SW 1271 (cell line): ENCODE measurements at places on chromosomes 13 and 19.

GRCh38 chr19:7918615-7919421 lies 1.3 kb upstream of the SNAPC2 start:
- DNase-seq: no peak

GRCh38 chr19:48398375-48399235 lies 5.1 kb downstream of the GRIN2D start:
- peak; percentile 71 for DNase-seq

DNA sequence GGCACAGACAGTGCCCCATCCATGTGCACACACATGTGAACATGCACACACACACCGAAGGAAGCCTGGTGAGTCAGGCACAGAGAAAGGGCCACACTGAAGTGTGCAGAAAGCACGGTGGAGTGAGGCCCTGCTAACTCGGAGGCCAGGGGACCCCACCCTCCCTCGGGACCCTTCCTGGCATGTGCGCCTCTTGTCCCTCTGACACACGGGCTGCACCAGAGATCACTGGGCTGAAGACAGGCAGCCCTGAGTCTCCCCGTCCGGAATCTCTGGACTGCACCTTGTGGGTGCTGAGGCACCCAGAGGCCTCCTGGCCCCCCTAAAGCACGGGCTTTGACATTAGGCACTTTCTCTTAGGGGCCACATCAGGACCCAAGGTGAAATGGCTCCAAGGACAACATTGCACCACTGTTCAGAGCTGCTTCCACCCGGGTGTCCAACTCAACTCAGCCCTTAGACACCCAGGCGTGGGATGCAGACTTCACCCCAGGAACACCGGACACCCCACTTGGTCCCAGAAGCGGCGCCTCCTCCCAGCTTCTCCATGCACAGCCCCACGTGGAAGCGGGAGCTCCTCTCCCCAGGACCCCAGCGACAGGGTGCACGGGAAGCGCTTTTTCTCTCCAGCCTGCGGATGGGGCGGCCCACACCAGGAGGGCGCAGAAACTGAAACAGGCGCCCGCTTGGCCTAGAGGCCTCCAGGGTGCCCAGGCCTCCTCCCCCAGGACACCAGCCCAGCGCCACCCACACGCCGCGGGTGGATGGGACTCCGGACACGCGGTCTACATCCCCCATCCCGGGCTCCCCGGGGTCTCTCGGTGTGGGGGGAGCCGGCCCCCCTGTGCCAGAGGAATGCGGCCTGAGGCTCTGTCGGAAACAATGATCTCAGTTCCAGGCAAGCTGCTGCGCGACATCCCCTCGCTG lies 90.2 kb downstream of the SPACA7 start:
- no peak for DNase-seq

GRCh38 chr19:55255618-55256423 lies 3.0 kb downstream of the PPP6R1 start:
- DNase-seq: no peak

GRCh38 chr13:98264877-98265276 lies 87.8 kb upstream of the RNF113B start:
- DNase-seq: no peak

- no peak for DNase-seq
These were observed 30.1 kb downstream of the SOX21 start for GRCh38 chr13:94682229-94682628.

- DNase-seq: no peak
These were observed 79.2 kb downstream of the SIPA1L3 start for GRCh38 chr19:37986048-37986750.

DNA sequence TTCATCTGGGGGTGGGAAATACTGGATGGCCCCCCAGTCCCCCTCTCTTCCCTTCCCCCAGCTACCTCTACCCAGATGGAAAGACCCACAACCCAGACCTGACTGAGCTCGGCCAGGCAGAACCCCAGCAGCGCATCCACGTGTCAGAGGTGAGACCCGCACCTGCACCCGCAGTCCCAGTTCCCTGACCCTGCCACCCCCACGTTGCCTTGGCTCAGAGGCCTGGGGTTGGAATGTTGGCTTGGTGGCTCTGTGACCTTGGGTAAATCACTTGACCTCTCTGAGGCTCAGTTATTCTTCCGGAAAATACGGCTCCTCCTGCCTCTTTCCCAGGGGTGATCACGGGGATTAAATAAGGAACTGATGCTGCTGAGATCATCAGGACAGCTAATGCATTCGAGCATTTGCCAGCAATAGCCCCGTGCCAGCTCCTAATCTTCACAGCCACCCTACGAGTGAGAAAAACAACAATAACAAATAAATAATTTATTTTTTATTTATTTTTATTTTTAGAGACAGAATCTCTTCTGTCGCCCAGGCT lies 12.3 kb downstream of the CBLC start:
- DNase-seq: no peak

GRCh38 chr19:6700586-6701316 lies 19.7 kb downstream of the C3 start:
- no peak for DNase-seq

DNA sequence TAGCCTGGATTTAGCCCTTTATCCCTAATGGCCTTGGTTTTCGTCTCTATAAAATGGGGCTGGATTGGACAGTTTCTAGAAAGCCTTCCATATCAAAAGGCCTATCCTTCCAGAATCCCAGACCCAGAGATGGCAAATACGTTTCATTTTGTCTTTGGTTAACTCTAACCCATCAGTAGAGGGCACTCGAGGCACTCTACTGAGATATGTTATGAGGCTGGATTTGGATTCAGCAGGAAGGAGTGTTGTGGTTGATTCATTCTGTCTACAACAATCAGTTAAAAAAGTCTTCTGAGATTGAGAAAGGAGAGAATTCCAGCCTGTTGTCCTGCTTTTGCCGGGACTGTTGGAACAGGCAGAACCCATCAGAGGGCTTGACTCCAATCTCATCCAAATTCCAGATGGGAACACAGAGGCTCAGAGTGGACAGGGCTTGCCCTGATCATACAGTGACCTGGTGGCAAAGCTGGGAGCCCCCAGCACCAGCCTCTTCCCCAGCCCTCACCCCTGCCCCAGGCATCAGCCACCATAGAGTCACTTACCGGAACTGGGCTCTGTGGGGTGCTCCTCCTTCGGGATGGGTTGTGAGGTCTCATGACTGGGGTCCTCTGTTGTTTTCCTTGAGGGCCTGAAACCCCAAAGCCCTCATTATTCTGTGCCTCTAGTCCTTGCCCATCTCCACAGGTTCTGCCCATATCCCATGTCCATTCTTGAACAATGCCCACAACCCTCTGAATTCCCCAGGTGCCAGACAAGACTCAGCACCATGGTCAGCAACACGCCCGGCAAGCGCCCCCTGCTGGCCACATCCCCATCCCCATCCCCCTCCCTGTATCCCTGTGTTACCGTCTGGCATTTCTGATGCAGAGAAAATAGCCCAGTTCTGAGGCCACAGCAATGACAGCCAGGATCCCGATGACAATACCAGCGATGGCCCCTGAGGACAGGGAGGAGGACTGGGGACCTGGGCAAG lies 12.3 kb upstream of the ZNF180 start:
- DNase-seq: no peak

GRCh38 chr19:16778796-16779411 lies 50.3 kb upstream of the SIN3B start:
- DNase-seq: peak; percentile 55

GRCh38 chr13:41746259-41746658 lies 214.7 kb downstream of the VWA8 start:
- DNase-seq: no peak

DNA sequence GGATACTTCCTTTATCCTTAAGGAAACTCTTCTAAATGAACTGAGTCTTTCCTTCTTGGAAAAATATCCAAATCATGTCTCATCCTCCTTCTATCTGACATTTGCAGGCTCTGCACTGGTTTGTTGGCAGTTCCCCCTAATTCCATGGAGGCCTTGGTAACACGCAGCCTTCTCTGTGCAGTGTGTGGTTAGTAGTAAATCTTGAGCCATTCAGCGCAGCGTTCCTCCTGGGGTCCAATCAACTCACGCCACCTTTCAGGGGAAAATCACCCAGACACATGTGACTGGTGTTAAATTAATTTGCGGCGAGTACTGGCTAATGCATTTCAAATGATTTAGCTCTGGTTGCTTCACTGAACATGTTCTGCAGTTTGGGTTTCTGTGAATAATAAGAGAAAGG lies 21.0 kb upstream of the CBY2 start:
- no peak for DNase-seq

DNA sequence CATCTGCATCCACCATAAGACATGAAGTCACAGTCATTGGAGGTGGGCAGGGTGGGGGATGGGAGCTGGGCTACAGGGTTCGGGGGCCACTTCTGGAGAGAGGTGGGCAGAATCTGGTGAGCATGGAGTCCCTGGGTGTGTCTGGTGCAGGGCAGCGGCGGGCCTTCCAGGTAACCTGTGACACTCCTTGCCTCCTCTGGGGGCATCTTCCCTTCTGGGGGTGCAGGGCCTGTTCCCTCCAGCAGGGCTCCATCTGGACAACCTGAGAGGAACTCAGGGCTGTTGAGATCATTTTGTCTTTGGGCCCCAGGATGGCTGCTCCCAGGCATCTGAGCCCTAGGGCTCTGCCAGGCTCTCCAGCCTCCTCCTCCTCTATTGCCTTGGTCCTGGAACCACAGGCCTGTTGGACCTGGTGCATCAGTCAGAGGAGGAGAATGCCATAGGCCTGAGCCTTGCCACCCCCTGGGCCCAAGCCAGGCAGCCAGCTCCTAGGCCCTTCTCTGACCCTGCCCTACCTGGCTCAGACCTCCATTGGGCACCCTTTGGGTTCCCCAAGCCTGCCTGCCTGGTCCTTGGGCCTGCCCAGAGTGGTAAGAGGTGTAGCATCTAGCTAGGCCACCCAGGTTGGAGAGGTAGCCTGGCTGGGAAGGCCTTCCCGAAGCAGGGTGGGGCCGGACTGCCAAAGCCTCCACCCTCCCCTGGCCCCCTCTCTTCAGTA lies 13.4 kb downstream of the LYL1 start:
- DNase-seq: no peak

GRCh38 chr13:20487927-20488326 lies 37.7 kb downstream of the CRYL1 start:
- no peak for DNase-seq

DNA sequence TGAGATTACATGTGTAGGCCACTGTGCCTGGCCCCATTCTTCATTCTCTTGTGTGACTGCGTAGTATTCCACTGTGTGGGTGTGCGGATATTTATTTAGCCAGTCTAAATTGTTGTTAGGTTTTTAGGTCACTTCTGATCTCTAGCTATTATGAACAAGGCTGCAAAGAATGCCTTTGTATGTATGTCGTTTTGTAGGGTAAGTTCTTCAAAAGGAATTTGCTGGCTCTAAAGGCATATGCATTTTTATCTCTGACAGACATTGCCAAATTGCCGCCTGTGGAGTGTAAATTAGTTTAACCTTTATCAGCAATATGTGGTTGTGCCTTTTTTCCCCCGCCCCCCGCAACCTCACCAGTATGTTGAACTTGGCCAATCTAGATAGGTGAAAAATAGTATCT lies 30.3 kb upstream of the EHD2 start:
- DNase-seq: no peak

DNA sequence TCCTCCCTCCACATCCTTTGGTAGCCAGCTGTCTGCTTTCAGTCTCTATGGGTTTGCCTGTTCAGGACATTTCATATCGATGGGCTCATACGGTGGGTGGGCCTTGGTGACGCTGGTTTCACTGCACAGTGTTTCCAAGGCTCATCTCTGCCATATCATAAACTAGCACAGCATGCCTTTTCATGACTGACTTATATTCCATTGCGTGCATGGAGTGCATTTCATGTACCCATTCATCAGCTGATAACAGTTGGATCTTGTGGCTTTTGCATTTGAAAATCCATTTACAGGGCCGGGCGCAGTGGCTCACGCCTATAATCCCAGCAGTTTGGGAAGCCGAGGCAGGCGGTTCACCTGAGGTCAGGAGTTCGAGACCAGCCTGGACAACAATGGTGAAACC lies 69.9 kb downstream of the TDRD12 start:
- DNase-seq: no peak

DNA sequence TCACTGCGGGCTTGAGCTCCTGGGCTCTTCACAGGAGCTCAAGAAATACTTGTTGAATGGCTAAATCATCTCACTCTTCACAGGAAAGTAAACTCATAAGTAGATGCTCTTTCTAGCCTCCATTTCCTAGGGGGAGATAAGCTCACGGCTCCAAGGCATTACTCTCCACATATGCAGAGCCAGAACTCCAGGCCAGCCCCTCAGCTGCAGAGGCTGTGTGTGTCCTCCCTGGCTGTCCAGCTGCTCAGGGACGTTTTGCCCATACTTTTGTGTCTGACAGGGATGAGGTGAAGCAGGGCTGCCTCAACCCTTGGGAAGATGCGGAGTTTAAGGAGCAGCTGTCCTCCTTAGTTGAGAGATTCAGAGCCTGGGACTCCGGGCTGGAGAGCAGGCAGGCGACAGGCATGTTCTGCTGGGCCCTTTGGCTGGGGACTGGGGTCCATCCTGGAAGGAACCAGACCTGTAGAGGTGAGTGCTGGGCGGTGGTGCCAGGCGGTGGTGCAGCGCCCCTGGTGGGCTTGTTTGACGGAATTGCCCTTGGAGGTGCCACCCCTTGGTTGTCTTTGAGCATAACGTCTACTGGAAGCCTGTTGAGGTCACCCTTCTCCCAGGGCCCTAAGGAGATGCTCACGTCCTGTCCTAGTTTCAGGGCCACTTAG lies 20.5 kb upstream of the SLC15A1 start:
- no peak for DNase-seq

DNA sequence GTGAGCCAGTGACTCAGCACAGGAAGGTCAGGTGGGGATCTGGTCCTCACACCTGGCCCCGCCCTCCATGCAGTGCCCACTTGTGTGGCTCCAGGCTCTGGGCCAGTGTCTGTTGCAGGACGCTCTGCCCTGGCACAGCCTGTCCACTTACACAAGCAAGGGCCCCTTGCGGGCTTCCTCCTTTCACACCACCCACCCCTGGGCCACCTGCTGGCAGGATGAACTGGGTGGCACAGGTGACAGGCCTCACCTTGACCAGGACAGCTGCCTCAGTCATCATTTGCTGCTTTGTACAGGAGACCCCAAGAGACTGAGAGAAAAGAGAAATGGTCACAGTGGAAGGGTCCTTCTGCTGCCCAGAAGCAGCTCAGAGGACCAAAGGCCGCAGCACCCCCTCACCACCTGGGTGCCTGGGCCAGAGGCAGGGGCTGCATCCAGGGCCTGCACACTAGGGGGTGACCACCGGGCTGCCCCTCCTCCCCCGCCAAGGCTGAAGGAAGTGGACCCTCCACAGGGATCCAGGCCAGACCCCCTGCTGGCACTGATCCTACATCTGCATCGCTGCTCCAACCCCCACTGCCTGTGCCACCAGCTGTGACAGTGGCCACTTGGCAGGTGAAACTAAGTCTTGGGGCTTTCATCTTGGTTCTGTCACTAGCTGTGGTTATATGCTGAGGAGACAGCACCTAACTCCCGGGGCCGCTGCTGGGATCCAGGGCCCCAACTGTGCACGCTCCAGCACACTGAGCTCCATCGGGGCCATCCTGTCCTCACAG lies 110.3 kb downstream of the TUBA3C start:
- DNase-seq: no peak

DNA sequence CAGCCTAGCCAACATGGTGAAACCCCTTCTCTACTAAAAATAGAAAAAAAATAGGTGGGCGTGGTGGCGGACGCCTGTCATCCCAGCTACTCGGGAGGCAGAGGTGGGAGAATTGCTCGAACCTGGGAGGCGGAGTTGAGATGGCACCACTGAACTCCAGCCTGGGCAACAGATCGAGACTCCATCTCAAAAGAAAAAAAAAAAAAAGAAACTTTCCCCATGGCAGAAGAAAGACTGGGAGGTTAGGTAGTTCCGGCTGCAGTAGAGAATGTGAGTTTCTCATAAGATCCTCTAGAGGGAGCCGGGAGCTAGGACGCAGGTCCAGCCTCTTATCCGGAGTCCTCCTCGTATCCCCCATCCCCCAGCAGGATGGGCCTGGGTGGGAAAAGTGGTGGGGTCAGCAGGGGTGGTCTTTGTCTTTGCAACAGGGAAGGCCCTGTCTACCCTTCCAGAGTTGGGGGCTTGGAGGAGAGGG lies 13.2 kb upstream of the CREB3L3 start:
- peak; percentile 79 for DNase-seq

- no peak for DNase-seq
These were observed 298.8 kb downstream of the LMO7 start for GRCh38 chr13:75934889-75935288.
